ENCODE measurements at places on chromosomes 11 and 22. TPM values are rescaled to one million over a fixed set of nuclear protein-coding genes. Genes with fewer than 3 reads are reported as not detected.
A peak's percentile ranks its signal among the peaks of the same experiment; 100 is the strongest.

DNA sequence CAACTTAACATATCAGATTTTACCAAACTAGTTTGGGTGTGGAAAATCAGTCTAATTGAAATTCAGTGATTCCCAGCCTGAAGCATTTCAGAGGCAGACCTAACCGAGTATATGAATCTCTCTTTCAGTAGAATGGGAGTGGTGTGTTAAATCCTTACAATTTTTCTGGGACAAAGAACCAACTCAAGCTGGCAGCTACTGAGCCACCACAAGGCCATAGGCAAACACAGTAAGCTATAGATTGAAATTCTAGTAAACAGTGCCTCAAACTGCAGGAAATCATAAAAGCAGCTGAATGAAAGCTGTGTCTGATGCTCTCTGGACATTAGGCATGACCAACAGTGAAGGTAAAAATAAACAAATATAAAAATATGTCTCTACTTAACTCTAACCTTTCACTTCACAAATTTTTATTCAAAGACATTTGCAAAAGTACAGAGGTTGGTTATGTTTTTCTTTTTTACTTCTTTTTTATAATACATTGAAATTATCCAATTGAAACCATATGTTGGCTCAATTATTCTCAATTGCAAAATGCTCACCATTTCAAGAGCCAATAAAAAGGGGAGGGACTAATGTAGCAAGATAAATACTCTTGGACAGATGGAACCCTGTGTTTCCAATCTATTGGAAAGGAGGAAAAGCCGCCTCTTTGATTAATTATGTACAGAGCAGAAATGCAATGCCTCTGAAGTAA, 35.8 kb upstream of the FIBIN start:
- peak; percentile 73 for DNase-seq

DNA sequence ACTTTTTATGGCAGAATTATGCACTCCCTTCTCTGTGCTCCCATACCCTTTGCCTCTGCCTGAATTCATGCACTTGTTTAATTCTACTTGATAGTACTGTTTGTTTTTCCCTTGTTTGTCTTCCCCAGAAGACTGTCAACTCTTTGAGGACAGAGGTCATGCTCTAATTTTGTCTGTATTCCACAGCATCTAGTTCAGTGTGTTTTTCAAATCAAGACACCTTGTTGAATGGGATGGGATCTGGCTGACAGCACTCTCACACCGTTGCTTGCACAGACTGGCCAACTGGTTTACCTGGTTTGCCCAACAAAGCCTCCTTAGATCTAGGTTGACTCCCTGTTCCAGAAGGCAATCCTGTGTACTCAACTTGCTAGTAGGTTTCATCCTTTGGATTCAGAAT, 121.2 kb upstream of the TIMP3 start:
- DNase-seq: no peak

DNA sequence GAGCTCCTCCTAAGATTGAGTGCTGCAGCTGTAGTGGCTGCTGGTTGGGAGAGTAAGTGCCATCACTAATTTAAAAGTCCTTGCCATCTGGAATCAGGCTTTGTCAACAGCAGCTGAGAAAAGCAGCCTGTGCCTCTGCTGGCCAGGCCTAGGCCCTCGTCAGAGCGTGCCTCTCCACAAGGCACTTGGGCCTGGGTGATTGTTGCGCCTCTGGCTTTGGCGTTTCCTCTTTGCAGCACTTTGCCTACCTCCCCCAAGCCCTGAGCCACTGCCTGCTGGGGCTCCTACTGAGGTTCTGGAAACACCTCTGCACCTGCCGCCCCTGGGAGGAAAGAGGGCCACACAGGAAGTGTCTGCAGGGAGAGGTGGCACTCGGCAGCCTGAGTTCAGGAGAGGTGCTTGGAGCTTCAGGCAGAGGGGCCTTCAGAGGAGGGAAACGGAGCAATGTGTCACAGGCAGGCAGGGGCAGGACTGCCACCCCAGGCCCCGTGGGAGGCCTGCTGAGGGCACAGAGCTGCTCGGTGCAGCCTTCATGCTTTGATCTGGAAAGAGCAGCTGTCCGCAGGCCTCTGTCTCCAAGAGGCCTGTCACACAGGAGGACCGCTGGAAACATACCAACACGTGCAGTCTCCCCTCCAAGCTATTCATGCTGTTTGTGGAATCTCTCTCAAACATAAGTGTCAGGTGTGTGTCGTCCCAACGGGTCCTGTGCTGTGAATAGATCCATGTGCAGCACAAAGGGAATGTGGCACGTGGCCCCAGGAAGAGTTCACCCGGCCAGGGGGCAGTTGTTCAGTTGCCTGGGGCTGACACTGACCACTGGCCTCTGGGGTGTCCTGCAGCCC, 61.5 kb upstream of the EMID1 start:
- DNase-seq: no peak

- no peak for DNase-seq
Measured at GRCh38 chr22:49604732-49605302, 222.9 kb downstream of the BRD1 start.

- DNase-seq: no peak
Measured at GRCh38 chr11:96257036-96257435, 86.0 kb downstream of the MAML2 start.

DNA sequence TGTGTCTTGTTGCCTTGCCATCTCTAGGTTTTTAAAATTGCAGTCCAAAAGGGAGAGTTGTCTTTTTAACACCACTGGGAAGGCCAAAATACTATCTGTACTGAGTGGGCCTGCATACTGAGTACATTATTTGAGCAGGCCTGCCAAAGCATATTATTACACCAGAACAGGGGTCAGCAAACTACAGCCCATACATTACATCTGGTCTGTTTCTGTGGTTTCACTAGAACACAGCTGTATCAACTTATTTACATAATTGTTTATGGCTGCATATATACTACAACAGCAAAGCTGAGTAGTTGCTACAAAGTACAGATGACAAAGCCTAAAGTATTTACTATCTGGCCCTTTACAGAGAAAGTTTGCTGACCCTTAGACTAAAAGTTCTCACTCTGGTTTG, 74.0 kb downstream of the USP35 start:
- DNase-seq: no peak

GRCh38 chr22:23053051-23053707, 17.1 kb upstream of the GNAZ start:
- DNase-seq: no peak

DNA sequence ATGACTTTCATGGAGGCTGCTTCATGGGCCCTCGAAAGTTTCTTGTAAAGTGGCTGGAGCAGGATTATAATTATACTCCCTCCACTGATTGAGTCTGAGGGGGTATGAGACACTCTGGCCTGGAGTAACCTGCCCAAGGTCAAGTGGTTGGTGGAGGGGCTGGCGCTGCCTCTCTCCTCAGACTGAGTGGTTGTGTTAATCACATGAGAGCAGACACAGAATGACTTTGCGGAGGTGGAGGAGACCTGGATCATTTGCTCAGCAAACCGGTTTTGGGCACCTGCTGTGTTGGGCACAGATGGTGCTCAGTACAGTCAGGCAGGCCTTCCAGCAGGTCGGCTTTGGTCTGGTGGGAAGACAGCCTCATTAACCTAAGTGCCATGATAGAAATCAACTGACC, 11.8 kb downstream of the BCR start:
- DNase-seq: no peak

GRCh38 chr22:42939451-42939881, 75.5 kb downstream of the PACSIN2 start:
- no peak for DNase-seq

DNA sequence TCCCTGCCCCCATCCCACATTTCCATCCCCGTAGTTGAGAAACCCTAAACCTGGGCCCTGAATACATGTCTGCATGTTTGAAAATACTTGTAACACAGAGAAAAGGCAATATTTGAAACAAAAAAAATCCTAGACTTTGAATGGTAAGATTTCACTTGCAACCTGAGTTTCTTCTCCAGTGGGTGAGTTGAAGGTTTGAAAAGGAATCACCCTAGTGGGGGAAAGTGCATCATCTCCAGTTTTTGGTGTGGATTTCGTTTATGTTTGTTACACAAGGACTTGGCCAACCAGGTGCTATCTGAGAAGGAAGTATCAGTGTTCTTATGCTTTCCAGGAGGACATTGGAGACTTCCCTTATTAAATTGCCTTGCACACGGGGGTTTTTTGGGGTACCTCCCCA, 90.4 kb downstream of the ABTB2 start:
- no peak for DNase-seq

DNA sequence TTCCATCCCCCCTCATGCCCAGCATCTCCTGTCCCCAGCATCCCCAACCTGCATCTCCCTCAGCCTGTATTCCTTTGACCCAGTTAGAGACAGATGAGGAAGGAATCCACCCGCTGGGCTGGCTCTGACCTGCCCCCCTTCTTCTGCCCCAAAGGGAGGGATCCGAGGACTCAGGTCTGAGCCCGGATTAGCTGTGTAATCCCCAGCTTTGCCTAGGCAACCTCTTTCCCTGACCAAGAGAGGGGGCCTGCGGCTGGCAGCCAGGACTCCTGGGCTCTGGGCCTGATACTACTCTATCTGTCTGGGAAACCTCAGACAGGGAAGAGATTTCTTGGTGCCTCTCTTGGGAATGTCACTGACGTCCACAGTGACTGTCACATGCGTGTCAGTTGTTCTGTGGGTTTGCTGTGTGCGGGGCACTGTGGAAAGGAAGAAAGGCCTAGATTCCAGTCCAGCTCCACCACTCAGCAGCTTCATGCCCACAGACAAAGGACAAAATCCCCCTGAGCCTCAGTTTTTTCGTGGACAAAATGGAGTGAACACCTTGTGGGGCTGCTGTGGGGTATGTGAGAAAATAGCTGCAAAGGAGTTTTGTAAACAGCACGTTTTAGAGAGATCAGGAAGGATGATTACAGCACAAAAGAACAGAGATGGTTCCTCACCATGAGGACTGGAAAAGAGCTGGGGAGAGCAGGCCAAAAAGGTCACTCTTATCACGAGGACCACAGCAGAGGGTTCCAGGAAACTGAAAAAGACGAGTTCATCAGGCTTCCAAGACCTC, 1.3 kb upstream of the NDUFV1 start:
- peak; percentile 31 for DNase-seq

- DNase-seq: no peak
Measured at GRCh38 chr11:27467181-27467913, 5.2 kb downstream of the LGR4 start.

DNA sequence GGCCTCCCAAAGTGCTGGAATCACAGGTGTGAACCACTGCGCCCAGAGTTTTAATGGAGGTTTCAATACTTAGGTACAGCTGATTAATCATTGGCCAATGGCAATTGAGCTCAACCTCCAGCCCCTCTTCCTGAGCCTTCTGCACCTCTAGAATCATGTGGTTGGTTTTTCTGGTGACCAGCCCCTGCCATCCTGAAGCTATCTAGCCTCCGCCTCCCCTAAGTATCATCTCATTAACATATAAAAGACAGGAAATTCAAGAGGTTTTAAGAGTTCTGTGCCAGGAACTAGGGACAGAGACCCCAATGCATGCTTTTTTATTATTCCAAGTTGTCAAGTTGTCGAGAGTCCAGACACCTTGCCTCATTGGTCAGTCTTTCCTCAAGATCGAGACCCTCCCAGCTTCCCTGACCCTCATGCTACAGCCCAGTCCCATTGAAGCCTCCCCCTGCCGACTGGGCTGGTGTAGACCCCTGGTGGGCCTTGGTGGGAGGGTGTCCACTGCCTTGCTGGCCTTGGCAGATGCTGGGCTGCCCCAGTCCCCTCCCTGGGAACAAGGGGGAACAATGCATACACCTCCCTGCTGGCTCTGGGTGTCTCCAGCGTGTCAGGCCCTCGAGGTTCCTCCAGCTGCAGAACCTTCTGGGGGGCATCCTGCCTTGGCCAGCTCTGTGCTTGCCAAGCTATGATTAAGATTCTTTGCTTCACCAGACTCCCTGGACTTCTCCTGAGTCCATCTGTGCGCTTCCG, 148.0 kb downstream of the CTTN start:
- DNase-seq: no peak

GRCh38 chr11:66050581-66051231, 1.5 kb upstream of the SF3B2 start:
- DNase-seq: no peak

DNA sequence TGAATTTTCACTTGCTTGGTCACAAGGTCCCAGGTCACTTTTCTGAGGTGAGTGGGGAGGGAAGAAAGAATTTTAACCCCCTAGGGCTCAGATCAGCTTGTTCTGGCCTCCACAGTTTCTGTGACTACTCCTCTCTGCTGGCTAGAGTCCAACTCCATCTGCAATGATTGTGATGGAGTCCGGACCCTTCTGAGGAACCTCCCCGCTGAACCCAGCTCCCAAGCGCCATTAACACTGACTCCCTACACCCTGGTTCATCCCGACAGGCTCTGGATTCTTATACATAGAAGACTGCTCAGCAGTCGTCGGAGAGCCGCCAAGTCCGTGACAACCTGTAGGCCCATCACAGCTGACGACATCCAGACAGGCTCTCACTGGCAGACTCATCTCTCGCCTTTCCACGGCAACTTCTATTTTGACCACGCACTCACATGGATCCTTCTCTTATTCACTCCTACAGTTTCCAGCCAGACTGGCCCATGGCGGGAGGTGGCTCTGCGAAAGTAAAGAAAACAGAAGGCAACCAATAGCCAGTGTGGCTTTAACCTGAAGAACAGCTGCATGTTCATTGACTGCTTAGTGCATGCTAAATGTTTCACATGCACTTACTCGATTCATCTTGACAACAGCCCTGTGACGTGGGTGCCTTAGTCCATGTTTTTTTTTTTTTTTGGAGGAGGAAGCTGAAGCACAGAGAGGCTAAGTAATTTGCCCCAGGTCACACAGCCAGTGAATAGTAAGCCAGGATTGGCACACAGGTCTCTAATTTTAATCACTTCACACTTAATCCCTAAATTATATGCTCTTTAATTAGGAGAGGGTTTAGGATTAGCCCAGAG, 68.0 kb upstream of the PRDM11 start:
- DNase-seq: no peak

GRCh38 chr22:41833369-41834004, 582 bp downstream of the SREBF2 start:
- peak; percentile 16 for DNase-seq

DNA sequence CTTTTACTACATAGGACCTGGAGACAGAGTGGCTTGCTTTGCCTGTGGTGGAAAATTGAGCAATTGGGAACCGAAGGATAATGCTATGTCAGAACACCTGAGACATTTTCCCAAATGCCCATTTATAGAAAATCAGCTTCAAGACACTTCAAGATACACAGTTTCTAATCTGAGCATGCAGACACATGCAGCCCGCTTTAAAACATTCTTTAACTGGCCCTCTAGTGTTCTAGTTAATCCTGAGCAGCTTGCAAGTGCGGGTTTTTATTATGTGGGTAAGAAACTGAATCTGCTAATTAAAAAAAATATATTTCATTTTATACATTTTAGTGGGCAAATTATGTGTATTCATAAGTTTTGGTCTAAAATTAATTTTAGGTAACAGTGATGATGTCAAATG, 7.8 kb downstream of the BIRC3 start:
- DNase-seq: no peak

GRCh38 chr11:34775417-34775888, 140.7 kb downstream of the APIP start:
- peak; percentile 36 for DNase-seq

The TSKU gene
- 23.5 TPM for total RNA-seq

The PARVG gene
- 0.16 TPM for total RNA-seq

The HEPN1 gene
- total RNA-seq: not detected

The TBX10 gene
- total RNA-seq: not detected

The PGA5 gene
- not detected for total RNA-seq

The TEAD1 gene
- total RNA-seq: 55.0 TPM
